Type B pancreatic cell (in vitro differentiated cells): ENCODE measurements at places on chromosomes 16 and 17.

DNA sequence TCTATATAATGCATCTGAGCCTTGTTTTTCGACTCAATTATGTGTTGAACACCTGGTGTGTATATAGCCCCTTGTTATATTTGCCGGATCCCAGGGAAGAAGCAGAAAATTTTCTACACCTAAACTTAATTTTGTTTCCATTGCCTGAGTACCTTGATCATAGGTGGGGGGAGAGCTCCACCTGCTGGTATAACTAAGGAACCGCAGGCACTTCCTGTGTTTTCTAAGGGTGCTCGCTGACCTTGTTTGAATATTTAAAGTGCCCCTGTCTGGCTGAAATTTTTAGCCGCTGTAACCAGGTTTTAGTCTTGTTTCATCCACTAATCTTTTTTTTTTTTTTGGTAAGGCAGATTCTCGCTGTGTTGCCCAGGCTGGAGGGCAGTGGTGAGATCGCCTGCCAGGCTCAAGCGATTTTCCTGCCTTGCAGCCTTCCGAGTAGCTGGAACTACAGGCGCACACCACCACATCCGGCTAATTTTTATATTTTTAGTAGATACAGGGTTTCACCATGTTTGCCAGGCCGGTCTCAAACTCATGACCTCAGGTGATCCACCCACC, 6.5 kb upstream of the NUBP1 start:
- no peaks in the 10 kb centered on the region for H3K4me1 ChIP-seq
- no peaks in the 10 kb centered on the region for H3K27me3 ChIP-seq
- H3K27ac ChIP-seq: peak overlapping the region; percentile 12
- no peaks in the 10 kb centered on the region for H3K36me3 ChIP-seq

DNA sequence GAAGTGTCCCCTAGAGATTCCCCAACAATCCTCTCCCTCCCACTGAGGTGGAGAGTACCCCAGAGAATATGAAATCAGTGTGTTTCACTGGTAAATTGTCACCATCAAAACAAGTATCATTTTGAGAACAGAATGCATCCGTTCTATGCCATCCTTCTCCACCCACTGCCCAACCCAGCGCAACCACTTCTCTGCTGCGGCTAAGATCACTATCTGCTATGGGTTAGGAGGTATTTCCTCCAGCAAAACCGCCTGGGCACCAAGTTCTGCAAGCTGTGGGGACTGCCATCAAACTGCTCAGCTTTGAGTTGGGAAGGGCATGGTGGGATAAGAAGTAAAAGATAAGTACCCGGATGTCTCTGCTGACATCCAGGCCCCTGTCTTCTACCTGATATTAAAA, 24.4 kb downstream of the CNTNAP1 start:
- no peak for DNase-seq
- no peak overlapping the region for H3K4me3 ChIP-seq
- H3K4me1 ChIP-seq: no peaks in the 10 kb centered on the region
- H3K27me3 ChIP-seq: no peaks in the 10 kb centered on the region
- H3K27ac ChIP-seq: no peak overlapping the region
- H3K36me3 ChIP-seq: peaks cover 20% of the 10 kb centered on the region

DNA sequence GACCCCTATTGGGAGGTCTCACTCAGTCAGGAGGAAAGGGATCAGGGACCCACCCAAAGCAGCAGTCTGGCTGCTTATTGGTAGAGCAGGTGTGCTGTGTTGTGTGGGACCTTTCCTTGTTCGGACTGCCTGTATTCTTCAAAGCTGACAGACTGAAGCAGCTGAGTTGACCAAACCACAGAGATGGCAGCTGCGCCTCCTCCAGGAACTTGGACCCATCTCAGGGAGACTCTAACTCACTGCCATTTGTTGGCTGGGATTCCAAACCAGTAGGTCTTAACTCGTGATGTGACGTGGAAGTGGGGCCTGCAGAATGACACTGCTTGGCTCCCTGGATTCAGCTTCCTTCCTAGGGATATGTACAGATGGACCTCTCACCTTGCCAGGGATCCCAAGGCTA, 9.6 kb upstream of the UQCRC2 start:
- H3K27me3 ChIP-seq: peaks cover 9% of the 10 kb centered on the region
- H3K36me3 ChIP-seq: no peaks in the 10 kb centered on the region
- H3K4me1 ChIP-seq: no peaks in the 10 kb centered on the region
- no peak overlapping the region for H3K27ac ChIP-seq
- H3K4me3 ChIP-seq: no peak overlapping the region

DNA sequence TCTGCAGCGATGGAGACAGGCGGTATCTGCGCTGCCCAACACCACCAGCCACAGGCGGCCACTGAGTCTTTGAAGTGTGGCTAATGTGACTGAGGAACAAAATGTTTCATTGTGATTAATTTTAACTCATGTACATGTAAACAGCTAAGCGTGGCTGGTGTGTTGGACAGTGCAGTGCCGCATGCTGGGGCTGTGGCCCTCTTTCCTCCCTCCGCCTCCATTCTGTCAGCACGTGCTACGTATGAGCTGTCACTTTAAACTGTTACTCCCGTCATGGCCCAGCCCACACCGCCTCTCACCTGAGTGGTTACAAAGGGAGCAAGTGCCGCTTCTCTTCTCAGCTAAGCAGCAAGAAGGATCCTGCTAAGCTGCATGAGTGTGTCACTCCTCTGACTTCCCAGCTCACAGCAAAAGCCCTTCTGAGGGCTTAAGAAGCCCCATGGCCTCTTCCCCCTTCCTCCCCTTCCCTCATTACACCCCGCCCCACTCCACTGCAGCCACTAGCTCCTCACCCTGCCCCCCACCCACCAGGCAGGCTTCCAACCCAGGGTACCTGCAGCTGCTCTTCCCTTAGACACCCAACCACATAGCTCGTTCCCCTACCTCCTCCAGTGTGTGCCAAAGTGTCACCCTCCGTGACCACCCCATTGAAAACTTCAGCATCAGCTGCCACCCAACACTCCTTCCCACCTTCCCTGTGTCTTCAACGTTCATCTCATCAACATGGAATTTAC, 15.0 kb downstream of the HASPIN start:
- DNase-seq: no peak
- peak overlapping the region; percentile 73 for H3K27ac ChIP-seq
- peaks cover 6% of the 10 kb centered on the region for H3K27me3 ChIP-seq
- no peaks in the 10 kb centered on the region for H3K36me3 ChIP-seq

DNA sequence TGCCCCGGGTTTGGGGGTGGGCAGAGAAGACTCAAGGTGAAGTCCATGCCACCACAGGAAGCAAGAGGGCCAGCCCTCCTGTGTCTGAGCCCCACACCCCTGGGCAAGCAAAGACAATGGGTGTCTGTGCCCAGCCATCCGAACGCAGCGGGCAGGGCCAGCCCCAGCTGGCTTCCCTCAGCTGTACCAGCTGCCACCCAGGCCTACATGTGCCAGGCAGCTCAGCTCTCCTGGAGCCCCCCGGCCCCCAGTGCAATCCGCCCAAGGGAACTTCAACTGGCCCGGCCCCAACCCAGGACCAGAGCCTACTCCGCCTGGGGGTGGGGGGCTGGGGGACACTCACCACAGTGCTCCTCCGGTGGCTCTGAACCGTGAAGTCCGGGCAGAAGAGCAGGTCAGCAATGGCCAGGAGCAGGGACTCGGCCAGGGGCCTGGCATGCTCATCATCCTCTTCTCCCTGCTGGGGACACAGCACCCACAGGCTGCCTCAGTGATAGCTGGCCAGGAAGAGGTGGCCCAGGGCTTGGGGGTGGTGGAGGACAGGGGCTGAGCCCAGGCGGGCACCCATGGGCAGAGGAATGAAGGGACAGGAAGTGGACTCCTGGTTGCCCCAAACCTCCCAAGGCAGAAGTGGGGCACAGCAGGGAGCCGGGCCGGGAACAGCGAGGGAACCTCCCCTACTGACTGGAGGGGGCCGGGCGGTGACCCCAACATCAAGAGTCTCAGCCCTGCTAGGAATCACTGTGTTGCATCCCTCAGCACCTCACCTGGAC, 9.8 kb downstream of the HID1 start:
- H3K27ac ChIP-seq: no peak overlapping the region
- no peak overlapping the region for H3K4me3 ChIP-seq
- no peaks in the 10 kb centered on the region for H3K27me3 ChIP-seq
- H3K36me3 ChIP-seq: no peaks in the 10 kb centered on the region
- no peak for DNase-seq

DNA sequence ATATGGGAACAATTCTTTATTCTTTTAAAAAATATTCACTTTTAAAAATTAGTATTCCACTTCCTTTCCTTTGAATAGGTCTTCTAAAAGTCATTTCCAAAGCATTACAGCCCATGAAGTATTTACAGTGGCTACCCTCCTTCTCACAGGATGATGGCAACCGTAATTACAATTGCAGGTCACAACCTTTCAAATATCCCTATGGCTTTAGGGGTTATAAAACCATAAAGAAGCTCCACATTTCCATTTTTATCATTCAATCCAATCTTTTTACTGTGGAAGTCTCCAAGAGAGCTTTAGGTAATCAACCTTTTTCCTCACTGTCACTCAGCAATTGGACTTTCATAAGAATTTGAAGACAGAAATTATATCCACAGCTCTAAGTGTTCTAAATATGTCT, 488.9 kb upstream of the CA10 start:
- H3K4me1 ChIP-seq: no peaks in the 10 kb centered on the region
- H3K36me3 ChIP-seq: no peaks in the 10 kb centered on the region
- no peak overlapping the region for H3K4me3 ChIP-seq

GRCh38 chr17:21119247-21119918, 7.4 kb upstream of the DHRS7B start:
- H3K4me3 ChIP-seq: peak overlapping the region; percentile 16
- H3K27ac ChIP-seq: peak overlapping the region; percentile 18
- DNase-seq: no peak

DNA sequence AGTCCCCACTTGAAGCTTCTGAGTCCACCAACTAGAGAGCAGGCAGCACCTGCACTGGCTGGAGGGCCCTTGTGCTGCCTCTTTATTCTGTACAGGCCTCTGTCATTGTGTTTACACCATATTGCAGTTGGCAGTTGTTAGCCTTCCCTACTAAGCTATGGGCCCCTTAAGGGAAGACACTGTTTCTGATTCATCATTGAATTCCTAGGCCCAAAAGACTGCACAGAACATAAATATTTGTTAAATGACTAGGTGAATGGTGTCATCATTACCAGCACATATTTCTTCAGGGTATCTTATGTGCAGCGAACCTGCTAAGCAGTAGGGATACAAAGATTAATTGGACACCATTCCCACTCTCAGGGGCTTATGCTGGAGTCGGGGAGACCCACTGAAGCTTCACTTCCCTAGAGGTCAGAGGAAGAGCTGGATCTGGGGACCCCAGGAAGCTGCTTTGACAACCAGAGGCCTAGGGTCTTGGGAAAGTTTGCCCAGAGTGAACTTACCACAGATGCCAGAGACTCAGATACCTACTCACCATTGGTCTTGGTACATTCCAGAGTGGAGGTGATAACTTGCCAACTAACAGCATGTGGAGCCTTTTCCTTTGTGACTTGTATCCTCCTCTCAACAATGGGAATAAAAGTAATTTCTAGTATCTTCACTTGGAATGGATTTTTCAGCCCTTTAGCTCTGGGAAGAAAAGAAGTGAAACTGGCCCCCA, 28.7 kb upstream of the DDX52 start:
- H3K27me3 ChIP-seq: peaks cover 3% of the 10 kb centered on the region
- H3K36me3 ChIP-seq: no peaks in the 10 kb centered on the region
- H3K4me3 ChIP-seq: no peak overlapping the region
- peak overlapping the region; percentile 55 for H3K27ac ChIP-seq

DNA sequence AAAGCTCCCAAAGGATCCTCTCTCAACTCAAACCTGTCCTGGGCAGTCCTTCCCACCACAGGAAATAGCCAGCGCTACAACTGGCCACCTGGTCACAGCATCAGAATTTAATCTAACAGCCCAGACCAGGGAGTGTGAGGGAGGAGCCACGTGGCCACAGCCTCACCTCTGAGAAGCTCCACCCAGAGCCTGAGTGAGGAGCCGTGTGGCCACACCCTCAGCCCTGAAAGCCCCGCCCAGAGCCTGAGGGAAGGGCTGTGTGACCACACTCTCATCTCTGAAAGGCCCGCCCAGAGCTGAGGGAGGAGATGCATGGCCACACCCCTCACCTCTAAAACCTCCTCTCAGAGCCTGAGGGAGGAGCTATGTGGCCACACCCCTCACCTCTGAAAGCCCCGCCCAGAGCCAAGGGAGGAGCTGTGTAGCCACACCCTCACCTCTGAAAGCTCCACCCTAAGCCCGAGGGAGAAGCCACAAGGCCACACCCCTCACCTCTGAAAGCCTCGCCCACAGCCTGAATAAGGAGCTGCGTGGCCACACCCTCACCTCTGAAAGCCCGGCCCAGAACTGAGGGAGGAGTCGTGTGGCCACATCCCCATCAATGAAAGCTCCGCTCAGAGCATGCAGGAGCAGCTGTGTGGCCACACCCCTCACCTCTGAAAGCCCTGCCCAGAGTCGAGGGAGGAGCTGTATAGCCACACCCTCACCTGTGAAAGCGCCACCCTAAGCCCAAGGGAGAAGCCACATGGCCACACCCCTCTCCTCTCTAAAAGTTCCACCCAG, 28.6 kb downstream of the SLC38A8 start:
- H3K27me3 ChIP-seq: no peaks in the 10 kb centered on the region
- H3K27ac ChIP-seq: peak overlapping the region; percentile 63
- DNase-seq: peak; percentile 78
- no peaks in the 10 kb centered on the region for H3K36me3 ChIP-seq
- H3K4me1 ChIP-seq: peaks cover 4% of the 10 kb centered on the region
- no peak overlapping the region for H3K4me3 ChIP-seq
